ENCODE measurements at places on chromosomes 5 and 9. TPM values are rescaled to one million over a fixed set of nuclear protein-coding genes. Genes with fewer than 3 reads are reported as not detected.

The PCDHGB3 gene
- not detected for polyA plus RNA-seq

The AJM1 gene
- polyA plus RNA-seq, result not detected

The LRRC19 gene
- not detected for polyA plus RNA-seq

The SOWAHA gene
- polyA plus RNA-seq, result not detected

- no peak overlapping the region for H3K27ac ChIP-seq
- H3K36me3 ChIP-seq, result no peaks in the 10 kb centered on the region
- DNase-seq, result no peak
- H3K4me3 ChIP-seq, result no peak overlapping the region
- H3K4me1 ChIP-seq, result no peaks in the 10 kb centered on the region
Observed at GRCh38 chr9:128142061-128142460, 7.2 kb upstream of the LCN2 start.

DNA sequence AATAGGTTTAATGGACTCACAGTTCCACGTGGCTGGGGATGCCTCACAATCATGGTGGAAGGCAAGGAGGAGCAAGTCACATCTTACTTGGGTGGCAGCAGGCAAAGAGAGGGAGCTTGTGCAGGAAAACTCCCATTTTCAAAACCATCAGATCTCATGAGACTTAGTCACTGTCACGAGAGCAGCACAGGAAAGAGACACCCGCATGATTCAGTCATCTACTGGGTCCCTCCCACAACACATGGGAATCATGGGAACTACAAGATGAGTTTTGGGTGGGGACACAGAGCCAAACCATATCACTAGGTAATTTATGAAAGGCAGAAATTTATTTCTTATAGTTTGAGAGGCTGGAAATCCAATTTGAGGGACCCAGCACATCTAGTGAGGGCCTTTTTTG, 40.0 kb downstream of the MTREX start:
- no peaks in the 10 kb centered on the region for H3K4me1 ChIP-seq
- H3K4me3 ChIP-seq, result no peak overlapping the region
- H3K27me3 ChIP-seq, result no peaks in the 10 kb centered on the region

DNA sequence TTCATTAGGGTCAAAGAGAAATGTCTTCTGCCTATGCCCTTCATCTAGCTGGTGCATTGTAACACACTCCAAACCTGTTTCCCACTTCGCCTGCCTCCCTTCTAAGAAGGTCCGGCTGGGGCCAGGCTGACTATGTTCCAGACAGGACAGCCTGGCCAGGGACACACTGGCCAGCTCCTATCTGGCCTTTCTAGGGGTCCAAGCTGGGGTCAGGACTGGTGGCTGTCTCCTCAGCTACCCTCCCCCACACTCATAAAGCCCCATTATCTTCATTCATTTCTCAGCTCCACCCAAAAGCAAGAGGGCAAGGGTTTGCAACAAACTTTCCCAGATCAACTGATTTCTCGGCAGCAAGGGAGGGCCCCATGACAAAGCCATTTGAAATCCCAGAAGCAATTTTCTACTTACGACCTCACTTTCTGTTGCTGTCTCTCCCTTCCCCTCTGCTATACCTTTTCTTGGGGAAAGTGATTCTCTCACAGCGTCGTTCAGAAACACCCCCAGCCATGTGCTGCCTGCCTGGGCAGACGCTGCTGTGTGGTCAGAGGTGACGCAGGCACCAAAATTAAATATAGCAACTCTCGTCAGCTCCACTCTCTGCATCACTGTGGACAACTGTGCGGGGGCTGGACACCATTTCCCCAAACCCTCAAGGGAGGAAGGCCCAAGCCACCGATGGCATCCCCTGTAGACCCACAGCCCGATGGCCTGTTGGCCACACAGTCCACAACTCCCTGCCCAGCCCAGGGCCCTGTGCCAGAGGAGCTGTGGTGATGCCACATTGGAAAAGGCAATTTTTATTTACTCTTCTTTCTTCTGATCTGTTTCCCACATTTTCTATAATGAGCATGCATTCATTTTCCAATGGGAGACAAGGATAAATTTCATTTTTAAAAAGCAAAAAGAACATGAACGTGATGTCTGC, 6.1 kb downstream of the IL13 start:
- H3K36me3 ChIP-seq, result no peaks in the 10 kb centered on the region
- DNase-seq, result no peak
- peaks cover 12% of the 10 kb centered on the region for H3K4me1 ChIP-seq

GRCh38 chr9:93064392-93065134, 6.1 kb downstream of the SUSD3 start:
- H3K36me3 ChIP-seq, result no peaks in the 10 kb centered on the region
- H3K27me3 ChIP-seq, result no peaks in the 10 kb centered on the region
- peak; percentile 81 for DNase-seq

- H3K36me3 ChIP-seq, result peaks cover 4% of the 10 kb centered on the region
- H3K4me1 ChIP-seq, result peaks cover 7% of the 10 kb centered on the region
- H3K27ac ChIP-seq, result no peak overlapping the region
- H3K27me3 ChIP-seq, result no peaks in the 10 kb centered on the region
Observed at GRCh38 chr9:127520941-127521918, 69.9 kb downstream of the LRSAM1 start.

GRCh38 chr5:139212486-139212885, 14.3 kb upstream of the SIL1 start:
- H3K4me3 ChIP-seq, result no peak overlapping the region
- DNase-seq, result no peak
- H3K27me3 ChIP-seq, result peaks cover 9% of the 10 kb centered on the region
- H3K4me1 ChIP-seq, result no peaks in the 10 kb centered on the region

DNA sequence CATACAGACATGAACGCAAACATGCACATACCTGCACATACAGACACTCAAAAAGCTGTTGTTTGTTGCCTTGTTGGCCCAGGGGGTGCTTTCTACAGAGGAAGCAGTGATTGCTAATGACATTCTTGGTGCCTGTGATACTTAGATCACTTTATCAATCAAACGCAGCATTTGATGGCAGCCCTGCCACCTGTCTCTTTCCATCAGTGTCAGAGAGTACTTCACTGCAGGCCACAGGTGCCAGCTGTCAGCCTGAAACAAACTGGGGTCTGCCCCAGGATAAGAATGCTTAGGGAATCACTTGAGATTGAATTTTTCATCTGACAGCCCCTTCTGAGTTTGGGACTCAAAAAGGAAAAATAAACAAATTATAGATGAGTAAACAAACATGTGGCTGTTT, 388.9 kb upstream of the SGCD start:
- no peaks in the 10 kb centered on the region for H3K4me1 ChIP-seq
- no peak overlapping the region for H3K27ac ChIP-seq

GRCh38 chr5:133635051-133635450, 22.7 kb upstream of the FSTL4 start:
- H3K36me3 ChIP-seq, result peaks cover 11% of the 10 kb centered on the region
- H3K27ac ChIP-seq, result no peak overlapping the region
- peaks cover 60% of the 10 kb centered on the region for H3K27me3 ChIP-seq
- H3K4me1 ChIP-seq, result no peaks in the 10 kb centered on the region
- DNase-seq, result no peak

GRCh38 chr5:12316812-12317211, 412.6 kb upstream of the CTNND2 start:
- H3K4me1 ChIP-seq, result no peaks in the 10 kb centered on the region
- no peaks in the 10 kb centered on the region for H3K36me3 ChIP-seq
- no peak overlapping the region for H3K4me3 ChIP-seq
- no peak overlapping the region for H3K27ac ChIP-seq
- DNase-seq, result no peak
- H3K27me3 ChIP-seq, result no peaks in the 10 kb centered on the region

DNA sequence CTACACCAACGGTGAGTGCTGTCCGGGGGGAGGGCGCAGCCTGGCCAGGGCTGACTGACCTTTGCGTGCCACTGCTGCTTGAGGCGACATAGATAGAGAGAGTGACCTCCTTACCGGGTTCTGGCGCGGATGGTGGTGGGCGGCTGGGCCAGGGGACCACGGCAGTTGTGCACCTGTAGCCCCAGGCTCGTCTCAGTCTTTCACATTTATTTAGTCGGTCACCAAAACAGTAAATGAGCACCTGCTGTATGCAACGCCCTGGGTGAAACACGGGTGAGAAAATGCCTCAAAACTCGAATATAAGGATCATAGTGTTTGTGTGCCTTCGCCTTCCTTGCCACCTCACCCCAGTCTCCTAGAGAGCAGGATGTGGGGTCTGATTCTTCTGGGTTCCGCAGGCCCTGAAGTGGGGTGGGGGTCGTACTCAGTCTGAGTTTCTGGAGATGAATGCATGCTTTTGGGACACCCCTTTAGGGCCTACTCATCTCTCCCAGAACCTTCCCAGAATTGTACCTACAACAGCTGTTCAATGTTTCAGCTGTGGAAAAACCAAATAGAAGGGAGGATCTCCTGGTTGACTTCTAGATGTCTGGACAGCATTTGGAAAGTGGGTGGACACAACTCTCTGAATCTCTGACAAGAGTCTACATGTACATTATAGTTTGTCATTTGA, 714 bp downstream of the SEC24A start:
- H3K27me3 ChIP-seq, result no peaks in the 10 kb centered on the region
- no peak for DNase-seq
- H3K36me3 ChIP-seq, result no peaks in the 10 kb centered on the region
- peak overlapping the region; percentile 99 for H3K4me3 ChIP-seq

GRCh38 chr9:17004500-17004899, 130.3 kb upstream of the CNTLN start:
- H3K4me3 ChIP-seq, result no peak overlapping the region
- no peaks in the 10 kb centered on the region for H3K4me1 ChIP-seq
- no peaks in the 10 kb centered on the region for H3K36me3 ChIP-seq
- H3K27me3 ChIP-seq, result no peaks in the 10 kb centered on the region
- H3K27ac ChIP-seq, result no peak overlapping the region

DNA sequence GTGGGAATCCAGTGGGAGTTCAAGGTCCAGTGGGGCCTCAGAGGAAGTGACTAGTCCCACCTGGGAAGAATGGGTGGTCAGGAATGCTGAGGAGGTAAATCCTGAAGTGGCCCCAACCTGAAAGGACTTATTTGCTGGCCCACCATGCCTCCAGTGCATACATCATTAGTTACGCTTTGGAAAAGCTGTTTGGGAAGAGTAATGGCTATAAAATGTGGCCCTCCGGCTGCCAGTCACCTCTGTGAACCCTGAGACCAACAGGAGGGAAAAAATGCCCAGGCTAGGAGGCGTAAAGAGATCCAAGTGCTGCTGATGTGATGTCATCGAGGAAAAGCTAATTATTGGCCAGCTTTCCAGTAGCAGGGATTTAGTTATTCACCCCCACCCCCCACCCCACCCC, 2.7 kb upstream of the SLC26A2 start:
- H3K27ac ChIP-seq, result no peak overlapping the region
- H3K27me3 ChIP-seq, result no peaks in the 10 kb centered on the region
- H3K4me3 ChIP-seq, result no peak overlapping the region
- H3K4me1 ChIP-seq, result peaks cover 32% of the 10 kb centered on the region
- H3K36me3 ChIP-seq, result no peaks in the 10 kb centered on the region

DNA sequence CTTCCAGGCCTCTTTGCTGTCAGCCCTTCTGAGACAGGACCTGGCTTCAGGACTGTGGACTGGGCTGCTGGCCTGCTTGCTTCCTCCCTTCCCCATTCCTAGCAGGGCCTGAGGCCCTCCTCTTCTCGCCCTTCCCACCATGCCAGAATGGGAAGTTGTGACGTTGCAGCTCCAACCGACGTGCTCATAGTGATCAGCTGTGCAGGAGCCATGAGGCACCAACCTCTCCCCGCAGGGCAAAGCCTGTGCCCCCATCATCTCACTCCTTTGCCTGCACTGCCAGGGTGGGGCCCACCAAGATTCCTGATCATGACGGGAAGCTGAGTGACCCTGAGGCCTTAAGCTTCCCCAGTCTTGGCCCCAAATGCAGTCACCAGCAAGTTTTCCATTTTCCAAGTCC, 45.1 kb upstream of the GARNL3 start:
- no peaks in the 10 kb centered on the region for H3K27me3 ChIP-seq
- no peak overlapping the region for H3K27ac ChIP-seq
- no peak for DNase-seq
- no peaks in the 10 kb centered on the region for H3K36me3 ChIP-seq

DNA sequence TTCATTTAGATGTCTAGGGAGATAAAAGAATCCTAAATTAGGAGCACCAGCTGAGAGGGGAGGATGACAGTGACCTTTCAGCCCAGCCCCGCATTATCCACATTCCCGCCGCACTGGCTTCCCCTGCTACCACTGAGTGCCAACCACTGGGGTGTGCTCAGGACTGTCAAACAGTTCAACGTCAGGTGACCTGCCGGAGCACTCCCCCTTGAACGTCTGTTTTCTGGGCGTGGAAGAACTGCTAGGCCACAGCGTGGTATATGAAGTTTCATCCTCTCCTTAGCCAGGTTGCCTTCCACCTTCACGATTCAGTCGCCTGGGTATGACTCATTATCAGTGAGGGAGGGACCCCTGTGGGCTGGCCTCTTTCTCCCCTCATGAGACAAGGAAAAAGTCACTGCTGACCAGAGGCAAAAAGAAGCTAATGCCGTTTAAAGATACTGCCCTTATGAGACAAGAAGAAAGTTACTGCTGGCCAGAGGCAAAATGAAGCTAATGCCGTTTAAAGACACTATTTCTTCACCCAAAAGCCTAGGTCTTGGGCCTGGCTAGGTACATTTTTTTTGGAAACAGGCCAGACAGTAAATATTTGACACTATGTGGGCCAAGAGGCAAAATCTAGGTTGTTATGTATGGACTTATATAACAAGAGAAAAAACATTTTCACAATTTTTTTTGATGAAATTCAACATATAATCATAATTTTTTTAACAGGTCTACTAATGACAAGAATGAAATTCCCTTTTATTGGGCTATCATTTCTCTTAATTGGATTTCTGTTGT, 4.6 kb downstream of the NMRK1 start:
- no peaks in the 10 kb centered on the region for H3K36me3 ChIP-seq
- H3K4me3 ChIP-seq, result no peak overlapping the region
- no peak overlapping the region for H3K27ac ChIP-seq
- DNase-seq, result no peak
- peaks cover 13% of the 10 kb centered on the region for H3K4me1 ChIP-seq

- H3K36me3 ChIP-seq, result no peaks in the 10 kb centered on the region
- H3K27me3 ChIP-seq, result no peaks in the 10 kb centered on the region
- no peak overlapping the region for H3K27ac ChIP-seq
Observed at GRCh38 chr5:39800042-39800601, 375.3 kb upstream of the DAB2 start.

DNA sequence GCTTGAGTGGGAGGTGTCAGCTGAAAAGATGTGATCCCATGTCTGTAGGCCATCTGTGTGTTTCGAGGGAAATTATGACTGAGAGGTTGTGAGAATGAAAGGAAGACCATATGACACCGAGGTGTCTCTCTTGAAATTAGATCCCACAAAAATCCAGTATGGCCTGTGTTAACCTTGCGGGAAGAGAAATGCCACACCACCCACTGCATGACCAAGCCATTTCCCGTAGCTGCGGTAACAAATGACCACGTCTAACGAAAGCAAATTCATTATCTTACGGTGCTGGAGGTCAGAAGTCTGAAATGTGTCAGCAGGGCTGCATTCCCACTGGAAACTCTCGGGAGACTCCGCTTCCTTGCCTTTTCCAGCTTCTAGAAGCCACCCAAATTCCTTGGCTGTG, 11.6 kb downstream of the C9orf57 start:
- H3K4me3 ChIP-seq, result no peak overlapping the region
- no peaks in the 10 kb centered on the region for H3K4me1 ChIP-seq
- no peak overlapping the region for H3K27ac ChIP-seq
- DNase-seq, result no peak
- H3K27me3 ChIP-seq, result peaks cover 20% of the 10 kb centered on the region

- H3K27ac ChIP-seq, result no peak overlapping the region
- H3K36me3 ChIP-seq, result peaks cover 6% of the 10 kb centered on the region
- no peaks in the 10 kb centered on the region for H3K27me3 ChIP-seq
- DNase-seq, result no peak
Observed at GRCh38 chr5:125306741-125307140, 560.3 kb upstream of the ZNF608 start.

GRCh38 chr5:88144219-88145001, 124.2 kb downstream of the TMEM161B start:
- no peak overlapping the region for H3K27ac ChIP-seq
- H3K27me3 ChIP-seq, result peaks cover 39% of the 10 kb centered on the region
- H3K36me3 ChIP-seq, result peaks cover 7% of the 10 kb centered on the region
- DNase-seq, result no peak
- H3K4me1 ChIP-seq, result peaks cover 17% of the 10 kb centered on the region
